ENCODE measurements at places on chromosomes 2 and 18.

- no peak for DNase-seq
Measured at GRCh38 chr2:121010998-121011397, 274.0 kb downstream of the TFCP2L1 start.

GRCh38 chr18:48801728-48802542, 148.8 kb downstream of the SMAD7 start:
- no peak for DNase-seq

GRCh38 chr2:174717273-174717672, 47.0 kb downstream of the CHRNA1 start:
- DNase-seq: no peak

GRCh38 chr2:129777146-129777545, 202.3 kb upstream of the RAB6C start:
- no peak for DNase-seq

GRCh38 chr2:85278361-85278760, 49.4 kb downstream of the TGOLN2 start:
- no peak for DNase-seq

DNA sequence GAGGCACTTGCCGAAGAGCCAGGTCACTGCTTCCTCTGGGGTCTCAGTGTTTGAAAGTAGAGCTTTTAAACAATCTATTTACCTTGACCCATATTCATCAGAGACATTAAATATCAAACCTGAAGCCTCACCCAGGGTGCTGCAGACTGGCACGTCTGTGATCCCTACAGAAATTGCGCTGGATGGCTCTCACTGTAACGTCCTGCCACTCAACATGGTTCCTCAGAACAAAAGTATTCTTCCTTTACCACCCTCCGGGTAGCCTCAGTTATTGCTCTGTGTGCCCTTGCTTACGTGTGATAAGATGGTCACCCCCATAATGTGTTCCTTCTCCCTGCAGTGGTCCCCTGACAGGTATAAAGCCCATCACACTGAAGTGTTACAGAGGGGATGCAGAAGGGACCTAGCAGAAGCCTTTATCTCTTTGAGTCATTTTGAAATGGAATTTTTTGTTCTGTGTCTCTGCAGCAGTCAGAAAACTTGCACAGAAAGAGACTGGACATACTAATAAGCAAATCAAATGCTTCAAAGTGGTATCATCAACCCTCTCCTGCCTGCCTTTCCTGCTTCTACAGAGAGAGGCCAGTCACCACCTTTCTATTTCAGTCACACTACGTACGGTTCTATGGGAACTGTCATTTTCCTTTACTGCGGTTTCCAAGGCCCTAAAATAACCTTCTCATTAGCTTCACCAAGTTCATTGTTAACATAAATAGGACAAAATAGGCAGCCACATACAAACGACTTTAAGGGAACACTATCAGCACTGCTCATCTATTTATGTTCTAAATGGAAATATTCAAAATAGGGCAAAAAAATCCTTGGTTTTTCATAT, 86.8 kb downstream of the METTL8 start:
- DNase-seq: no peak

DNA sequence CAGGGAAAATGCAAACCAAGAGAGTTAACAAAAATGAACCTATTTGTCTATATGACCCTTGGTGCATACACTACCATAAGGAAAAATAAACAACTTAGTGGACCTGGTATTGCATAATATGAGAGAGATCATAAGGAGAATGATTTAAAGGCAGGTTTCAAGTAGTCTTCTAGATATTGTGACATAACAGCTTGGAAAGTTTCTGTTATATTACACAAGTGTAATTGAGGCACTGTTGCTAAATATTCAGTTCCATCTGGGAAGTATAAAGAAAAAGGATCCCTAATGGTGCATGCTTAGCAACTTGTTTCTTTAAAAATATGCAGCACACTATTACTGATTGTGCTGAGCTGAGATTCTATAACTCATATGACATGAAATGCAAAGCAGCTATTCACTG, 252.2 kb upstream of the SPHKAP start:
- DNase-seq: no peak

DNA sequence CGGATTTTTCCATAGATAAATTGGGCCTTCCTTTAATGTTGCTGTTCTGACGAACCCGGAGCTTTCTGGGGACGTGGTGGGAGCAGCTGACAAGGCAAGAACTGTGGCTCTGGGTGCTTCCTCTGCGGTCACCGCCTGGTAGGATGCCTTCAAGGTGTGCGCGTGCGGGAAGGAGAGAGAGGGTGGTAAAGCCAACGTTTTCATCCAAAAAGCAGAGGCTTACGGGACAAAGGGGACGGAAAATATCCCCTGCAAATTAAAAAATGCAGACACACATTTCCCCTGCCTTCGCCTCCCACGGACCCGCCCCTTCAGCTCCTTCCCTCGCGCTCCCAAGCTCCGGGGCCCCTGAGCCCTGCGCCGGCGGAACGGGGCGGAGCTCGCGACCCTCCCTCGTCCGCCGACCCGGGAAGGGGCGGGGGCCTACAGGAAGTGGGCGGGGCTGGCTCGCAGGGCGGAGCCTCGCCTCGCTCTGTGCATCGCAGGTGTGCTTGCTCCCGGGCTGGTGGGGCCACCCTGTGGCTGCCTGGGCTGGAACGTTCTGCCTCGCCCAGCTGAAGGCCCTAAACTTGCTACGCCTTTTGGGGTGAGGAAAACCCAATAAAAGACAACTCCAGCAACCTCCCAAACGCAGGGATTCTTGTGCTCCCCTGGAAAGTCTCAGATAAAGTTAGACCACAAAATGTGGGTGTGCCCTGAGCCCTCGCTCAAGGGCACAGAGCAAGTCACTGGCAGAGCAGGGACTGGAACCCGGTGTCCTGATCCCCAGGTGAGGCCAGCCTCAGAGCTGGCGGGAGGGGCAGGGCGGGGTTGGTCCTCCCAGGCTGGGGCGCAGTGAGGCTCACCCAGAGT, 25.4 kb upstream of the SLC66A3 start:
- peak; percentile 80 for DNase-seq

DNA sequence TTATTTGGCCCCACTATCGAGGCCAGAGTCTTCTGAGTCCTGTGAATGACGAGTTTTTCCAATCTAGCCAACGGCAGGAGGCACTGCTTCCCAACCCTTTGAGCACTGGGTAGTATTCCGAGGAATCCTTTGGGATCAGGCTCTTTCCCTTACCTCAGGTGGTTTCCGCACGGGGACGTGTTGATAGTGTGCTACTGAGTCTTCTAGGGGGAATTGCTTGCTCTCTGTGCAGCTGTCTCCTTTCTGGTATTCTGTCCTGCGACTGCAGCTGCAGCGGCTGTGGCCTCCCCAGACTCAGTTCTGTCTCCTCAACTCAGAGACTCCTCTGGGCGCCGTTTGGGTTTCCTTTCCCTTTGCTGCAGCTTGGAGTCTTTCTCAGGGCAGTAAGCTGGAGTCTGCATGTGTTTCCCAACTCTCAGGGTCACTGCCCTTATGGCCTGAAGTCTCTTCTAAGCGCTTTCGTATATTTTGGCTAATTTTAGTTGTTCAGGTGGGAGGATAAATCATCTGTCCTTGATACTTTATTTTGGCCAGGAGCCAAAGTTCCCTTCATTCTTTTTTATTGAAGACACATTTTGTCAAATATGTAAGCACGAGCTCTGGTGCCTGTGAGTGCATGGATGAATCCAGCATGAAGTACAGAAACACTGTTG, 118.4 kb downstream of the MAP4K4 start:
- DNase-seq: no peak

DNA sequence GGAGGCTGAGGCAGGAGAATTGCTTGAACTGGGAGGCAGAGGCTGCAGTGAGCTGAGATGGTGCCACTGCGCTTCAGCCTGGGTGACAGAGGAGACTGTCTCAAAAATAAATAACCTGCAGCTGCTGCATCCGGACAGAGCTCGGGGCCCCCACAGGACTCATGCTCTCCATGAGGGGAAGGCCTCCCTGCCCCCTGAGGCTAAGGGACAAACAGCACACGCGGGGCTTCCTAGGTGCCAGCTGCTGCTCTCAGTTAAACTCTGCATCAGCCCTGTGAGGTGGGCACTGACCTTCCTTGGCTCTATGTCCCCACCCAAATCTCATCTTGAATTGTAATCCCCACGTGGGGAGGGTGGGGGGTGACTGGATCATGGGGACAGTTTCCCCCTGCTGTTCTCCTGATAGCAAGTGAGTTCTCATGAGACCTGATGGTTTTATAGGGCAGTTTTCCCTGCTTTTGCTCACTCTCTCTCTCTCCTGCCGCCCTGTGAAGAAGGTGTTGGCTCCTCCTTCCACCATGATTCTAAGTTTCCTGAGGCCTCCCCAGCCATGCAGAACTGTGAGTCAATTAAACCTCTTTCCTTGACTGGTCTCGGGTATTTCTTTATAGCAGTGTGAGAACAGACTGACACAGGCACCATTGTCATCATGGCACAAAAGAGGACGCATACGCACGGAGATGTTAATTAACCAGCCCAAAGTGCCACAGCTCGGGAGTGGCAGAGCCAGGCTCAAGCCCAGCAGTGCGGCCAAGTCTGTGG, 49.9 kb upstream of the TAF1B start:
- no peak for DNase-seq

DNA sequence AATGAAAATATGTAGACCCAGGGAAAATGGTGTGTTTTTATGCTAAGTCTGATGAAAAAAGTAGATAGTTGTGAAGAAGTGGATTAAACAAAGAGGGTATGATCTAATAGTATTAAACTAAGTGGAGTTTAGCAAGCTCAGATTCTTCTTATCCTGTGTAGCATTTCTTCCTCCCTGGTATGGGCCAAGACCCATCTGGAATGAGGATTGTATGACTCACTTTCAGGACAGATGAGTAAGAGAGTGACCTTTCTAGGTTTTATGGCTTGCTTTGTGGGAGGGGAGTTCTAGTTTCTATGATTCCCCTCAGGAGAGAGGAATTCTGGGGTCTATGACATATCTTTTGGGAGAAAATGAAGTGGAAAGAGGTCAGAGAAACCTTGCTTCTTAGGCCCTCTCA, 550.1 kb downstream of the SPAG16 start:
- no peak for DNase-seq

- no peak for DNase-seq
Measured at GRCh38 chr2:32523686-32524085, 104.2 kb upstream of the TTC27 start.

DNA sequence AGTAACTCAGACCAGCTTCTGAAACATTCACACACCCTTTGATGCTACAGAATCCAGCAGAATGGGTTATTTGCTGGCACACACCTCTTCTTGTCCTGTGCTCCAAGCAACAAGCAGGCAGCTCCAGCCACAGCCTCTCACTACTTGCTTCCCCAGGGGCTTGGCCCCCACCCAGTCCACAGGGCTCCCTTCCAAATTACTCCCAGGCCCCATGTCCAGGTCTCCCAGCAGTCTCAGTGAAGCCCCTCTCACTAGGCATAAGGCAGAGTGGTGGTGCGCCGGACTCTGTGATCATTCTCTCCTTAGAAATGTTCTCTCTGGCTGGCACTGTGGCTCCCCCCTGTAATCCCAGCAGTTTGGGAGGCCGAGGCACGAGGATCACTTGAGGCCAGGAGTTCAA, 25.9 kb downstream of the ITM2C start:
- no peak for DNase-seq

GRCh38 chr2:70019096-70019495, 57.7 kb upstream of the ASPRV1 start:
- DNase-seq: no peak

GRCh38 chr2:241720560-241720959, 13.9 kb upstream of the D2HGDH start:
- no peak for DNase-seq

DNA sequence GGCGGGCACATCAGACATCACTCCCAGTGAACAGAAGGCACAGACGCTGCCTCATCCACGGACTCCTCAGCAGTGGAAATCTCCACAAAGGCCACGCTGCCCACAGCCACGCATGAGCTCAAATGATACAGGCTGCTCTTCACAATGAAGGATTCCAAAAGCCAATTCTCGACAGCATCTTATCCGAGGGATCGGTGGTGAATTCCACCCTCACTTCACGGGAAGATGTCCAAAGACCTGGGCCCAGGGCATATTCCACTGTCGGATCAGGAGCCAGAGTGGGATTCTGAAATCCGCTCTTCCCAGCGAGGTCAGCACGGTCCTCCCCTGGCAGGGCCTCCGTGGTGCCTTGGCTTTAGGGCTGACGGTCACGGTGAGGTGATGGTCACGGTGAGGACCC, 55.8 kb downstream of the EIPR1 start:
- no peak for DNase-seq

- no peak for DNase-seq
Measured at GRCh38 chr2:22221006-22221405, 1097.2 kb downstream of the TDRD15 start.

DNA sequence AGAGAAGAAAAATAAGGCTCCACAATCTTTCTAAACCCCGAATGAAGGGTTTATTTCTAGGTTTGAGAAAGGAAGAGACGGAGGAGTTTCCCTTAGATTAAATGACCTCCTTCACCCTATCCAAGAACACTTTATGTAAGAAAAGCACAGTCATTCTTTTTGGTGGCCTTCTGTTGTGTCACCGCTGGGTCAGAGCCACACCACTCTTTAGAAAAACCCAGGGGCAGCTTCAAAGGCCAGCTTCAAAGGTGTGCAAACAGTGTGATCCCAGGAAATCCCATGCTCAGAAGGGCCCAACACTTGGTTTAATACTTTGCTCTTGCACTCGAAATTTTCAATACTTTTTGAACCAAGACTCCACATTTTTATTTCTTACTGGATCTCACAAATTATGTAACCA, 7.1 kb downstream of the ST8SIA3 start:
- no peak for DNase-seq

GRCh38 chr2:131023758-131024157, 69.5 kb downstream of the FAM168B start:
- no peak for DNase-seq
